Activated naive CD8-positive, alpha-beta T cell treated with anti-CD3 and anti-CD28 coated beads, Interleukin-2, amount 10 ng/mL, durations not matched to agents 7 days and 5 days (primary cell): ENCODE measurements at places on chromosomes 3 and 15.
A peak's percentile ranks its signal among the peaks of the same experiment; 100 is the strongest.

DNA sequence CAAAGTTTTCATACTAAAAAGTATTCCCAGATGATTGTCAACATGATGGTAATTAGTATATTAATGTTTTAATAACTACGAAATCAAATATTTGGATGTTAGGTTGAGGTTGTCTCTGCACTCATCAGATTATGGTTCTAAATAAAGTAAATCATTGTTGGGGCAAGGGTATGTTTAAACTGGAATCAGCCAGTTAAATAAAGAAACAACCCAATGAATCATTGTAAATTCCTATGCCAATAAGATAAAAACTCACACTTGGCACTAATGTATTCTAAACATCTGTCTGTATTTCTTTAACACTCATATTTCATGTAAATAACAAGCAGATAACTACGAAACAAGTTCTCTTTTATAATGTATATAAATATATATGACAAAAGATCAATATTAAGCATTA is 92.7 kb downstream of the PEAK1 start:
- DNase-seq: no peak

GRCh38 chr3:131505421-131505820 is 2.6 kb upstream of the MRPL3 start:
- no peak for DNase-seq

DNA sequence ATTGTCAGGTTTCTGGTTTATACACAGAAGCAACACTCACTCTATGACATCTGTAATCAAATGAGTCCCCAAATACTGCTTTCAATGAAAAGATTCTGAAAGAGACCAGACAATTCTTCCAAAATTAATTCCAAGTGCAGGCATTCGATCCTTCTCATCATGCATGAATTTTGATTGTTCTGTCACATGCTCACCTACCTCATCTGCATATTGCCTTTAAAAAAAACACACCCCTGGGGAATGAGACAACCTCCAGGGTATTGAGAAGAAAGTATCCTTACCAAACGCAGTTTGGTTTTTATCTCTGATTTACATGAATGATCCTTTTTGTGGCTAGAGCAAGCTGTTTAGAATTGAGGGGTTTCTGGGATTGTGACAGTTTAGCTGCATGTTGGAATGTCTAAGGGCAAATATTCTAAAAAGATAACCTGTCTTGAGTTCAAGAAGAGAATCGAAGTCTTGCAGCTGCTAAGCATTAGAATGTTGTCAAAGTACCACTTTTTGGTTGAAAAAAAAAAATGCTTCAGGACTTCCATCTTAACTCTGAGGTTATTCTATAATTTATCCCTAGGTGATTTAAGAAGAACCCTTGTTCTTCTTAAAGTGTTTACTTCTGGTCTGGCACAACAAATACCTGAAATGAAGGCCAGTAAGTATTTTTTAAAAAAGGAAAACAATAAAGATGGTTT is 653.1 kb downstream of the RBMS3 start:
- DNase-seq: no peak

- DNase-seq: no peak
These were observed 155.7 kb downstream of the DOCK3 start for GRCh38 chr3:50830451-50830850.

DNA sequence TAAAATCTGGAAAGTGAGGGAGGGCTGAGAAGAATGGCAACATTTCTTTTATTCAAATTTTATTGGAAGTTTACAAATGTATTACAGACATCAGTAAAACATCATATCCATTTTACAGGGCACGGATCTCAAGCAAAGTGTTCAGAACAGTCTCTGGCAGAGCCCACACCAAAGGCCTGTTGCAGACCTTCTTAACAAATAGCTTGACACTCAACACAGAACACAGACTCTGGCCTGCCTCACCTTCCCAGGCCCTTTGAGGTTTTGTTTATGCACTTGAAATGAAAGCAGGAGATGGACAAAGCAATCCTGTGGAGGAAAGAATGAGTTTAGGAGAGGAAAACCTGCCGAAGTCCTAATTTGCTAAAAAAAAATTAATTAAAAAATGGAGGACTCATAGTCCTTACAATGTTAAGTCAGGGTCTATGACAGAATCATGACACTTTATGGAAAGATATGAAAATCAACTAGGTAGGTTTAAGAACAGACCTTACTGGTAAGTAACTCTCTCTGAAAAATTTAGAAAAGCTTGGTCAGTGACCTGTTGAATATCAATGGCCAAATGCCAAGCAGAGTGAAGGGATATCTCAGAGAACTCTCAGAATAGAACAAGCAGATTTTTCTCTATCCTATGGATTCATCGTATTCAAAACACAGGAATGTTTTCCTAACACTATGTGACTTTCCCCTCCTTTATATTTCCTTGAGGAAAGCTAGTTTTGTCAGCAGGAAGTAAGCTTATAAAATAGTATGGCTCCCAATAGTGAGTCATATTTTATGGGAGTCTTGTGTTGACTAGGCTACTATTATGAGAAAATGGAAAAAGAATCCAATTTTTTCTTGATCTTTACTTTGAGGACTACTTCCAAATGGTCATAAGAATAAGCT is 70.8 kb upstream of the PSMD6 start:
- DNase-seq: no peak

DNA sequence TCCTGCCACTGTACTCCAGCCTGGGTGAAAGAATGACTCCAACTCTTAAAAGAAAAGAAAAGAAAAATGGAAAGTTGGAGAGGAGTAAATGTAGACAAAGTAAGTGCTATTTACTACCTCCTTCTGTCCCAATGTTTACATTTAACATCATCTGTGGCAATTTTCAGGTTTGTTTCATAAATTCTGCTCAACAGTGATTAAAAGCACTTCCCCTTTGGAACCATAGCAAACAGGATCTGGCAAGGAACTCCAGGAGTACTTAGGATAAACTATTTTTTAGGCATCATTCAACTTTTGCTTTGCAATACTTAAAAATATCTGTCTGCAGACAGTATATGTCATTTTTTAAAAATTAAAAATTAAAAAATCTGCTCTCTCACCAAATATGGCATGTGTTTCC is 5.5 kb upstream of the CX3CR1 start:
- DNase-seq: no peak

GRCh38 chr3:128367761-128368160 is 98.9 kb downstream of the DNAJB8 start:
- DNase-seq: no peak

DNA sequence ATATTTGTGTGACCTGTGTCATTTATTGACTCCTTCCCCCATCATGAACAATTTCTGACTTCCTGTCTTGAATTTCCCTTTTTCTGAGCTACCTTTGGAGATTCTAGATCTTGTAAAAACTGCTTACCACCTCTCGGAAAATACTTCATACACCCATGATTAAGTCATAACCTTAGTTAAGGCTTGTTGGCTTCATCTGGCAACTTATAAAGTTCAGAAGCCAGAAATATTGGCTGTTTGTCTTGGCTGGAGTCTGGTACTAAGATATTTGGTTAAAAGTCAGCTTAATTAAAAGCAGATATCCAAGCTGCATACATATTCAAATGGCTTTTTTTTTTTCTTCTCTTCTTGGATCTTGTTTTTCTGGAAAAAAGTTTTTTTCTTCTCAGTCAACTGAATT is 37.3 kb upstream of the B3GALNT1 start:
- no peak for DNase-seq

- DNase-seq: no peak
These were observed 26.9 kb downstream of the CHDH start for GRCh38 chr3:53819163-53819868.

GRCh38 chr15:31498756-31499155 is 172.1 kb downstream of the KLF13 start:
- no peak for DNase-seq

GRCh38 chr3:159783780-159784742 is 204.6 kb upstream of the IL12A start:
- DNase-seq: no peak

GRCh38 chr15:74776821-74777768 is 4.8 kb upstream of the CSK start:
- DNase-seq: peak; percentile 63

DNA sequence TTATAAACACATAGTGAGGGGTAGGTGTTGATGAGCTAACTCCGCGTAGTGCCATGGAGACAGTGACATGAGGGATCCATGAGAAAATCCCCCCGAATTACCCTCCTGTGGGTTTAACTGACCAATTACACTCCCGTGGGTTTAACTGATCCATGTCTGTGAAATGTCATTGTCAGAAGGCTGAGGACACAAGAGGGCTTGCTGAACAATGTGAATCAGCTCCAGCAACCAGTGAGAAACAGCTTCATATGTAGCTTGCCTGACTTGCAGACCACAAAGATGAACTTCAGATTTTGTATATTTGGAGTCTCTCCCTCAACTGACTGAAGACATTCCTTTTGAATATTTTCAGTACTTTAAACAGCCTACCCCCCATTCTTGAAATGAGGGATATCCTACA is 144.9 kb downstream of the FBN1 start:
- no peak for DNase-seq

GRCh38 chr3:38210141-38210757 is 44.9 kb downstream of the OXSR1 start:
- DNase-seq: no peak
